ENCODE measurements at places on chromosomes 1 and 21. TPM values are rescaled to one million over a fixed set of nuclear protein-coding genes. Genes with fewer than 3 reads are reported as not detected.

- peak; percentile 89 for DNase-seq
Measured at GRCh38 chr1:6148497-6149241, 31.5 kb downstream of the CHD5 start.

ARMH1 gene
- 133 TPM for total RNA-seq

SPOCD1 gene
- not detected for total RNA-seq

GRCh38 chr1:235022981-235023710 lies 105.5 kb downstream of the TOMM20 start:
- DNase-seq = no peak

- DNase-seq = no peak
Measured at GRCh38 chr21:42226626-42227025, 7.7 kb downstream of the ABCG1 start.

GRCh38 chr1:1510912-1511532 lies 940 bp upstream of the ATAD3A start:
- DNase-seq = peak; percentile 70

RHBG gene
- total RNA-seq = not detected

DNA sequence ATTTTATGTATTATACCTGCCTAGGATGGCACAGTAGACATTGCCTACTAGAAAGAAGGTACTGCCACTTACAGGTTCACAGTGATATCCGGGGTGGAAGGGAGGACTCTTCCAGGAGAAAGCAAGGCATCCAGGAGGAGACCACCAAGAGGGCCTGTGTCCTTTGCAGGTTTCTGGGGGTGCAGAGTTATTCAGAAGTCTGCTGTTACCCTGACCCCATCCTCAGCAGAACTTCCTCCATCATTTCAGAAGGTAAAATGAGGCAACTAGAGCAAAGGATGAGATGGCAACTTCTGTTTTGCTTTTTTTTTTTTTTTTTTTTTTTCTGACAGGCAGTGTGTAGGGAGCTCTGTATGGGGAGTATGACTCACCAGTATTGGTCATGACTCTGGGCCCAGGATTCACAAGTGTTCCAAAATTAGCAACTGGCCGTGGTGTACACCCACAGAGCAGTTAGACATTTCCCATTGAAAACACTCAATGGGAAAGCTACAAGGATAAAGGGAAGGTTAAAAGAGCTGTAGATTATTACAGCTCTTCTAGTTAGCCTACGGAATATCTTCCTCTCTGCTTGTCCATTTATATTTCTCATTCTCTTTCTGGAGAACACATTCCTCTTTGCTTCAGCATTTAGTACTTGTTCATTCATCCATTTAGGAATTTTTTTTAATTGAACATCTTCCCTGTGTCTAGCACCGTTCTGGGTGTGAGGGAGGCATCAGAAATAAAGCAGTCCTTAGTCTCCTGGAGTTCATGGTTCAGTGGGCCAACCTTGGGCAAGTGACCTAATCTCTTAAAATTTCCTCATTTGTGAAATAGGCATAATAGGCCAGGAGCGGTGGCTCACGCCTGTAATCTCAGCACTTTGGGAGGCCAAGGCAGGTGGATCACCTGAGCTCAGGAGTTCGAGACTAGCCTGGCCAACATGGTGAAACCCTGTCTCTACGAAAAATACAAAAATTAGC lies 50.5 kb upstream of the PPP2R5A start:
- DNase-seq = peak; percentile 74

DNA sequence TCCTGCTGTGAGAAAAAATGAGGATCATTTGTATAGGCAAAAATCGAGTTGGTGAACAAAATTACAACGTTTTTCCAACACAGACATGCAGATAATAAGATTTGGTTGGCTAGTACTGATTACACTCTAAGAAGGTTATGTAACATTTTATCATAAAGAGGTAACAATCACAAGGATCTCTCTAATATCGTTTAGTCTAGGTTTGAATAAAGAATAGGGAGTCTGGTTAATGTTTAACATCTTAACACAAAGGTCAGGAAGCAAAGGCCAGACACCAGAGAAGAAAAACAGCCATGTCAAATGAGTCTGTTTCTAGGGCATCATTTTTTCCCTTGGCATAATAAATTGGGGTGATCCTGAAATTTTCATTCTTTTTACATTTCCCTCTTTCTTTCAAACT lies 207.4 kb upstream of the CHRM3 start:
- DNase-seq = no peak

CNIH4 gene
- 77.2 TPM for total RNA-seq

DNA sequence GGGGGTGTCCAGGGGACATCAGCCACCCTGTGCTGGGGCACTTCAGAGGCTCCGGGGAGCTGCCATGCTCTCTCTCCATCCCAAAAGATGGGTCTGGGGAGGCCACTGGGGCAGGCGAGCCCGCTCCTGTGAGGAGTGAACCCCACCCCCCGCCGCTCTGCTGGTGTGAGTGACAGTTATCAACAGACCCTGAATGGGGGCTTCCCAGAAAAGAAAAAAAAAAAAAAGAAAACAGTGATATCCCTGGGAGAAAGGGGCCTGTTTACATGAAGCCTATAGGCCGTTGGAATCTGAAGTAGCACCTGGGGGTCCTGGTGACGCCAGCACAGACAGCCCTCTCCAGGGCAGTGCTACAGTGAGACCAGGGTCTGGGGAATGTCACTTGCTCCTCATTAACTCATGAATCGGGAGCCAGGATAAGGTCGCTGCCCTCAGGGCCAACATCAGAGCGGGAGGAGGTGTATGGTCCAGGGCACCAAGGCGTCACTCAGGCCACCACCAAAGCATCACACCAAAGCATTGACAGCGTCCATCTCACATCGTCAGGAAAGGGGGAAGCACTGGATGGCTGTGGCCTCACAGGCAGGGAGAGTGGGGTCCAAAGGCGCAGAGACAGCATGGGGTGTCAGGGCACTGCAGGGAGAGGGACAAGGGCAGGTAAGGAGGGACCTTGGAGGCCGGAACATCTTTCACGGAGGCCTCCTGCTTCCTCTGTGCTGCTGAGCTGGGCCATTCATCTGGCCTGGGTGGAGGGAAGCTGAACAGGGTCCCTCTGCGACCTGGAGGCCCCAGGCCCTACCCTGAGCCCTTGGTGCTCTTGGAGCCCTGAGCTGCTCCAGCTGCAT lies 8.4 kb upstream of the NPHP4 start:
- no peak for DNase-seq

GRCh38 chr21:34355570-34355969 lies 8.2 kb upstream of the KCNE2 start:
- DNase-seq = no peak

- no peak for DNase-seq
Measured at GRCh38 chr1:219209578-219209977, 35.9 kb downstream of the LYPLAL1 start.

CELA2A gene
- total RNA-seq = not detected

GRCh38 chr1:192561301-192561700 lies 14.3 kb upstream of the RGS1 start:
- DNase-seq = no peak

DNA sequence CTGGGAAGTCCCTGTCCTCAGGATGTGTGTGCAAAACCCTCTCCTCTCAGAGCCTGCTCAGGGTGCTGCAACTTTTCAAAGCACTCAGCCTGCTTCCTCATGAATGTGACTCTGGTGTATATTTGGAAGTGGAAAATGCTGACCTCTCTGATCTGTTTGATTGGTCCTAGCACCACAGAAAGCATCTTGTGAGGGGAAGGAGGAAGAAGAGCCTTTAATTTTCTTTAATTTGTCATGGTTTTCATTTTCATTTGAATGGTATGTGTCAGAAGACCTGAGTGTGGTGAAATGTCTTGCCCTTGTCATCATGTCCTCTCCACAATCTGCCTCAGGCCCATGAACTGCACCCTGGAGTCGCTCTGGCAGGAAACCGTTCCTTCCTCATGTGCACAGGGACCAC lies 383.5 kb downstream of the NTNG1 start:
- no peak for DNase-seq

ALG14 gene
- 2.1 TPM for total RNA-seq

GRCh38 chr1:223775054-223775453 lies 62.7 kb downstream of the CAPN2 start:
- DNase-seq = no peak

GRCh38 chr1:77015748-77016341 lies 148.6 kb downstream of the ST6GALNAC5 start:
- no peak for DNase-seq

DNA sequence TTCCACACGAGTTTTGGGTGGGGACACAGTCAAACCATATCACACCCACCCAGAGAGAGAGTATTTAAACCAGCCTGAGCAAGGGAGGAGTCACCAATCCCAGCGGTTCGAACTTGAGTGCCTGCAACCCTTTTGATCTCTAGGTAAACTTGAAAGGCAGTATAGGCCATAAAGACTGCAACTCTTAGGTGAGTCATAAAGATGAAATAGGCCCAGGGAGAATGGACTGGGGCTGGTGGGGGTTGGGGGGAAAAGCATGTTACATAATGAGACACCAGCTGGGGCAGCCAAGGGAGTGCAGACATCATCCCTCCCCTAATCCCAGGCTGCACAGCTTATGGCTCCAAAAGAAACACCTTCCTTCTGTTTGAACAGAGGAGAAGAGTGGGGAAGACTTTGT lies 99.8 kb upstream of the LHX8 start:
- no peak for DNase-seq

- DNase-seq = no peak
Measured at GRCh38 chr21:36757196-36757595, 58.3 kb downstream of the SIM2 start.

GJA8 gene
- not detected for total RNA-seq

DNA sequence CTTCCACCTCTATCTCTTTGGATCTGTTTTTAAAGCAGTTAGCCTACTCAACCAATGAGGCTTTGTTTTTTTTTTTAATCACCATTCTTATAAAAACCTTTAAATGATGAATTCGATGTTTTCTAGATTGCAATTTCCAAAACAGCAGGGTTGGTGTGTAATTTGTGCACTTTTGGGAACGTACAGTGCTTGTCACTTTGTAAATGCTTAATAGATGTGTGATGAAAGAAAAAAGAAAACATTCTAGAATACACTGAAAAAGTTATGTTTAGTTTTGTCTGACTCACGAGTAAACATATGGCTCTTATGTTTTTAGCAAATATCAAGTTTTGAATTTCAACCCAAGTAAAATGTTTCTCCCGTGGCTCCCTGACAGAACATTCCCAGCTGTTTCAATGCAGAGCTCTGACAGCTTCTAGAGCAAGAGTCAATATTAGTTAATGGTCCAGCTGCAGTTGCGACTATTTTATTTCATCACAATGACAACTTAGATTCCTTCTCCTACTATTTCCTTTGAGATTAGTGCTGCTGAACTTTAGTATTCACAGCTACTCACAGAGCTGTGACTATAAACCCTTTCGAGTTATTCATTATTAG lies 362.5 kb upstream of the ADAMTS5 start:
- no peak for DNase-seq

- DNase-seq = no peak
Measured at GRCh38 chr1:20302108-20302471, 11.4 kb downstream of the VWA5B1 start.

- DNase-seq = no peak
Measured at GRCh38 chr1:225980005-225980836, 18.9 kb downstream of the SDE2 start.

ITGB2 gene
- total RNA-seq = 265 TPM

- no peak for DNase-seq
Measured at GRCh38 chr1:224292419-224292818, 37.6 kb downstream of the NVL start.

DNA sequence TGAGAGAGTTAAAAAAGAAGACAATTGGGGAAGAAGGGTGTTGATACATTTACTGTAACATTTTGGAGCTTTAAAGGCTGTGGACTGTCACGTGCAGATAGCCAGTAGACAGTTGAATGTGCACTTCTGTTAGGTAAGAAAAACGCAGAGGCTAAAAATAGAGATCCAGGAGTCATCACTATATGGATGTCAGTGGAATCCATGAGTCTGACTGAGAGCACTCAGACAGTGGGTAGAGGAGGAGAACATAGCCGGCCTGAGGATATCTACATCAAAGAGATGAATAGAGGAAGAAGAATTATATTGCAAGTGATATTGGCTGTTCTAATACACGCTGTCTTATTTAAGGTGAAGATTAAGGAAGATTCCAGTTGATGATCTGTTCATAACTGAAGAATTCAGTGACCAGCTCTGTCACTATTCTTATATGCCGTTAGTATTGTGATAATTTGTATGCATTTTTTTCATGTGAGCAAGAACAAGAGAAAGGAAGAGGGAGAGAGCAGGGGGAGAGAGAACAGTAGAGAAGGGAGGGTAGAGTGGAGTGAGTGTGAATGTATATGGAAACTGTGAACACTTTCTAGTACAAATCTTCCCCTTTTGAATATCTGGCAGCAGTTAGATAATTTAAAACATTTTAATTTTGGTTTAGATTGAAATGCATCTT lies 344.8 kb downstream of the CHRM3 start:
- no peak for DNase-seq

DNA sequence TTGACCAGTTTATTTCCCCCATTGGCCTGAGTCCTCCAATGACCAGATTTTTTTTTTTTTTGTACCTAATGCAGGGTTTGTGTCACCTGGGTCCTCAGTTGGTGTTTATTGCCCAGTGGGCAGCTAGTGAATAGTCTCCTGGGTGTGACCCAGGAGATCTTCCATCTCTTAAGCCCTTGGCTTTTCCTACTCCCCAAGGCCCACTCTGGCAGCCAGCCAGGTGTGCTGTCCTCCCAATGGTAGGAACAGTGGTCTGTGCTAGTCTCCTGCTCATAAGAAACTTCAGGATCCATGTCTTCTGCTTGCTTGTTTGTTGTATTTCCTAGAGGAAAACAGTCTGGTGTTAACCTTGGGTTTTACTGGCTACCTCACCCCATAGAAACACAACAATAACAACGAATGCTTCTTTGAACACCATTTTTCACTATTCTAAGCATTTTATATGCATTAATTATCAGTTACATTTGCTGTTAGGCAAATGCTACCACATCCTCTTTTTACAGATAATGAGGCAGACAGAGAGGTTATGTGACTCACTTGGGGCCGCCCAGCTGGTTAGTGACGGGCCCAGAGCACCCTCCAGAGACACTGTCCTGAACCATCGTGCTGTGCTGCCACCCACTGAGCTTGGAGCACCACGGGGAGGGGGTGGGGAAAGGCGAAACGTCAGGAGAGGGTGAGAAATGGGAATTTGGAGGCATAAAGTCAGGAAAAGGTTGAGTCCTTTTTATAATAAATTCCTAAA lies 107.5 kb downstream of the HIVEP3 start:
- peak; percentile 72 for DNase-seq

USP1 gene
- total RNA-seq = 77.4 TPM

PROK1 gene
- not detected for total RNA-seq

KRTAP10-4 gene
- not detected for total RNA-seq

- DNase-seq = no peak
Measured at GRCh38 chr1:54601730-54602129, 21.6 kb downstream of the FAM151A start.

TDRD5 gene
- total RNA-seq = not detected

All from activated CD4-positive, alpha-beta T cell treated with anti-CD3 and anti-CD28 coated beads, Interleukin-2, amount 10 ng/mL, durations not matched to agents 24 days and 14 days (primary cell).